Renal cortical epithelial cell (primary cell): ENCODE measurements at places on chromosomes 13 and 19.

DNA sequence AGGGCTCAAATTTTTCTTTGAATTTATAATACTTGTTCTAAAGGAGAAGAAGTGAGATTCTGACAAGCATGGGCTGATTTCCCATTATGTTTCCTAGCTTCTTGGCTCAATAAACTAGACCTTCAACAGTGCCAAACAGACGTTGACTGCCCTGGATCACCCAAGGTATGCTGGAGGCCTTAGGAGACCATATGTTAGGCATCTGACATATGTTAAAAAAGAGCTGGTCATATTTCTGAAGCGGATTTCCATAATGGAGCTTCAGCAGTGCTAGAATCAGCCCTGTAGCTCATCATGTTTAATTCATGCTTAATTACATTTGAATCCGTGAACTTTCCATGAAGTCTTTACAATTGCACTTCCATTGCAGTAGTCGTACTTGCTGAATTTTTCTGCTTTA, 653.3 kb downstream of the DIAPH3 start:
- DNase-seq: no peak

DNA sequence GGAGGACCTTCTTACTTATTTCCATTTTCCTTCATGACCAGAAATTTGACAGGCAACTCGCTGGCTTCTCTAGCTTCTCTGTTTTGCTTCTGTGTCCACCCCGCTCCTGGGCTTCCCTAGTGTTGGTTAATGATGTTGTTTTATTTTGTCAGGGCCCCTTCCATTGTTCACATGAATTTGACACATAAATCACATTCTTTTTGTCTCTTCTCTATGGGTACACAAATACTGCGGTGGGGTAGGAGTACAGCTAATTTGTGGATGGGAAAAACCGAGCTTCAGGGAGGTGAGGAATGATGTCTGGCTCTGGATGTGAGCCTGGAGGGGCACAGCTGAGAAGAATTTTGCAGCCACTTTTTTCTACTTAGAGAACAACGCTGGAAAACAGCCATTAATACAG, 199.8 kb downstream of the DNAJC15 start:
- no peak for DNase-seq

GRCh38 chr19:51456541-51457290, 1.5 kb downstream of the SIGLEC8 start:
- no peak for DNase-seq

DNA sequence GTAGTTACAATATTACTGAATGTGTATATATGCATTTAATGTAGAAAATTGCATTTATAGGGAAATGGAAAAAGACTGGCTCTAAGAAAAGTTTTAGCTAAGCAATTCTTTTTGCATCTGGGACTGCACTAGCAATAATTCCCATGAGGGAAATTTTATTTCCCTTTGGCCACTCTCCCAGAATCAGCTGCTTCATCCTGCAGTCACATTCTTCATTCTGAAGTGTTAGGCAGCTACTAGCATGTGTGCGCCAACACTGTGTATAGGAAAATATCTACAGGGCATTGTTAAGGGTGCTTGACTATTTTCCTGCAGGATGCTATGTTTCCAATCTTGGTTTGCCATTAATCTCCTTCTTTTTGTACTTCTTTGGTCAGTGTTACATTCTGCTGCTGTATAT, 312.8 kb upstream of the PCDH20 start:
- DNase-seq: peak; percentile 59

DNA sequence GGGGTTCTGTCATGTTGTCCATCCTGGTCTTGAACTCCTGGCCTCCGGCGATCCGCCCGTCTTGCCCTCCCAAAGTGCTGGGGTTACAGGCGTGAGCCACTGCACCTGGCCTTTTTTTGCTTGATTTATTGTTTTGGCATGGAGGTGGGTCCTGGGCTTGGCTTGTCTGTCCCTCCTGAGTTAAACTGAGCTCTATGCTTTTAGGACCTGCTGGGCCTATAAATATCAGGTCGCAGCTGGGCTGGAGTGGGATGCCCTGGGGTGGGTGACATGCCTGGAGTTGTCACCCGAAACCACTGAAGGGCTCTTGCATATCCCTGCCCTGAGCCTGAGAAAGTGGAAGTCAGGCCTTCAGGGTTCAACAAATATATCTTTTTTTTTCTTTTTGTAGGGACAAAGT, 5.5 kb downstream of the ARRDC5 start:
- DNase-seq: no peak

- no peak for DNase-seq
Measured at GRCh38 chr19:1819341-1820255, 7.5 kb upstream of the ATP8B3 start.

GRCh38 chr13:74706801-74707200, 572.6 kb upstream of the KLF12 start:
- no peak for DNase-seq

DNA sequence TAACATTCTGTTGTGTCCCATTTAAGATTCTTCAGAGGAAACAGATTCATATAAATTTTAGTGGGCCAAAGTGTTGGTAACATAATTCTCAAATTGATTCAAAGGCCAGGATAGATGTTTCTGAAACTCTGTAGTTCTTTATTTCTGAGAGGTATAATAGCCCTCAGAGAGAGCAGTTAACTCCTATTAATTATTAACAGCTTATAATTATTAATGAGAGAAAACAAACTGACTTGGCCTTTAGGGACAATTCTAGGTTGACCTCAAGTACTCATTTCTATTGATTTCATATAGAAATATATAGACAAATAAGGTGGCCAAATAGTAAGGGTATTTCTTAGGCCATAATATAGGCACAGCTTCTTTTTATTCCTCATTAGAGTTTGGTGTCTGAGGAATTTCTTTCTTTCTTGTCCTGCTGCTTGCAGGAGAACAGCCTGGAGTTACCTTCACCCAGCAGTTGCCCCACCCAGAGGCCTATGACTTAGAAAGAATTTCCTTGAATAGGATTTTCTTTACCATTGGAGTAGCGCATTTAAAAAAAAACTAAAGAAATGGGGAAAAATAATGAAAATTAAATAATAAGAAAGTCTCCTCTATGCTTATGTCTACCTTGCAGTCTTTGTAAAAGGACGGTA, 1430.1 kb upstream of the SPRY2 start:
- DNase-seq: peak; percentile 55

DNA sequence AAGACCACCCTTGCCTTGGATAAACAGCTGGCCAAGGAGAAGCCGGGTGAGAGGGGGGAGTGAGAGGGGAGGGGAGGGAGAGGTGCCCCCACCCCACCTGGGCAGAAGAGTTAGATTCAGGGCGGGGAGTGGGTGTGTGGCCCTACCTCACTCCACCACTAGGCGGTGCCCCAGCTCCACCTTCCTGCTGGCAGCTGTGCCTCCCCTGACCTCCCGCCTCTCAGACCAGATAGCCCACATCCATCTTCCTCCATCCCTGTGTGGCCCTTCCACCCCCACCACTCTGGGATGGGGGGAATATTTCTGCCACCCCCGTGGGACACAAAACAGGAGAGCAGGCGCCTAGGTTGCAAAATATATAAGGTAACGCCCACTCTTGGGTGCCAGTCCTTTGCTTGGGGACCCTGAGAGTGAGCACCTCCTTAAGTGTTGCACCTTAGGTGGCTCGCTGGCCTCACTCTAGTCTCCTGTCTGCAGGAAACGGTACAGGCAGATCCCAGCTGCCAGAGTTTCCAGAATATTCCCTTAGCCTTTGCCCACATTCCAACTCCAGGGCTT, 13.8 kb upstream of the EHD2 start:
- no peak for DNase-seq

GRCh38 chr13:110503979-110504499, 57.5 kb downstream of the RAB20 start:
- no peak for DNase-seq

- no peak for DNase-seq
Measured at GRCh38 chr19:52941941-52942385, 18.7 kb upstream of the ZNF888 start.

- peak; percentile 74 for DNase-seq
Measured at GRCh38 chr13:106958621-106959048, 390.7 kb upstream of the ARGLU1 start.

GRCh38 chr13:37597477-37598025, 1.0 kb downstream of the POSTN start:
- no peak for DNase-seq

GRCh38 chr19:16085115-16085514, 8.8 kb downstream of the TPM4 start:
- peak; percentile 62 for DNase-seq

DNA sequence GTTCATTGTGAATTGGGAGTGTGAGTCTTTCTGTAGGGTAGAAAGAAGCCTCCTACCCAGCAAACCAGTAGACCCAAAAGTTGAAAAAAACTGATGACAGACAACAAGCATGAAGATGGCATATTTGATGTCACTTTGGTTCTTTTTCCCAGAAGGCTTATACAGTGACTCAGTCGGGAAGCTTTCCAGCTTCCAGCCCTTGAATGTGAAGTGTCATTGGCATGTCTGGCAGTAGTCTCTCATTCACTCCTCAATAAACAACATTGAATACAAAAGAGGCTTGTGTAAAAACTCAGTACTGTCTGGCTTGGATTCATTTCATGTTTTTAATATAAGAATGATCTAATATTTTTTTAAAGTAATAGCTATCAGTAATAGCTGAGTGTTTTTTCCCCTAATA, 68.7 kb downstream of the IPO5 start:
- DNase-seq: peak; percentile 56

DNA sequence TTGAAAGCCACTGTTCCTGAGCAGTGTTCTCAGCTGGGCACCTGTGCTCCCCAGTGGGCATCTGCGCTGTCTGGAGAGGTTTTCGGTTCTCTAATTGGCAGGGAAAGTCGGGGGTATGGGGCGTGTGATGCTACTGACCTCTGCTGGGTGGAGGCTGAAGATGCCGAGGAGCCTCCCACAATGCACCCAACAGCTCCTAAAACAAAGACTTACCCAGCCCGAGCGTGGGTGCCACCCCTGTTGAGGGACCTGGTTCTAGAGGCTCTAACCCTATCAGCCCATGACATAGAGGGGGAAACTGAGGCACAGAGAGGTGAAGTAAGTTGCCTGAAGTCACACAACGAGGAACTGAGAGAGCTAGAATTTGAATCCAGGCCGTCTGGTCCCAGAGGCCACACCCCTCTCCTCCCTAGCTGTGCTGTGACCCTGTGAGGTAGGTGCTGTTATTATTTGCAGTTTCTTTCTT, 2.3 kb downstream of the SPACA4 start:
- no peak for DNase-seq

GRCh38 chr19:36456831-36457230, 32.5 kb downstream of the ZNF566 start:
- no peak for DNase-seq

DNA sequence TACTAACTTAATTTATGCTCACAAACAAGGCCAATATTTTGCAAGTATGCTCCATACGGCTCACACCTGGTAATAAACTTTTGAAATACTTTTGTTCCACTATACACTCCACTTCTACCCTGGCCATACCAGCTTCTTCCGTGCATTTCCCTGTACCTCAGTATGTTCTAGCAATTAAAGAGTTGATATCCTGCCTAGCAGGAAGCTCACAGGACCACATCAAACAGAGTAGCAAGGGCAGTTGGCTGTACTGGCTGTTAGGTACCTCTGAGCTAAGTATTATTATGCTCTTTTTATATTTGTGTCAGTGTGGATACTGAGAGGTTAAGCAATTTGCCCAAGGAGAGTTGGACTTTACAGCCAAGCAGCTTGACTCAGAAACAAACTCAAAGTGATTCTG, 257.7 kb downstream of the SLITRK6 start:
- no peak for DNase-seq
